ENCODE measurements at places on chromosomes 13 and 19.

GRCh38 chr13:30000370-30000765 is 150.0 kb upstream of the UBL3 start:
- no peak for DNase-seq

- no peak for DNase-seq
Observed at GRCh38 chr13:98941126-98941525, 36.7 kb downstream of the DOCK9 start.

- no peak for DNase-seq
Observed at GRCh38 chr13:23626700-23627099, 56.5 kb downstream of the TNFRSF19 start.

DNA sequence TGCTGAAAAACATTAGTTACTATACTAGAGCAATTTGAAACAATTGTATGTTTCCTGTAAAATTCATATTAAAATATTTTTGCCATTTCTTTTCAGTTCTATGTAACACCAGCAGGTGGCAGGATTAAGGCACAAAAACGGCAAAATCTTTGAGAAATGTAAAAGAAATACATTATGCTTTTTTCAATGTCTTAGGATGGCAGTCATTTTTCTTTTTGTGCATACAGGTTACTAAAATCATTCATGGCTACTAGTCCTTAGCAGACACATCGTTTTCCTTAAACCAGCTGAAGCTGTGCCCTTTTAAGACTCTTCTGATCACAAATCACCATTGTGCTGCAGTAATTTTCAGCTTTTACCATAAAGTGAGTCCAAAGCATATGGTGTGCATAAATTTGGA is 800.7 kb upstream of the SLITRK5 start:
- no peak for DNase-seq

- DNase-seq: no peak
Observed at GRCh38 chr13:112957295-112957677, 11.7 kb upstream of the MCF2L start.

DNA sequence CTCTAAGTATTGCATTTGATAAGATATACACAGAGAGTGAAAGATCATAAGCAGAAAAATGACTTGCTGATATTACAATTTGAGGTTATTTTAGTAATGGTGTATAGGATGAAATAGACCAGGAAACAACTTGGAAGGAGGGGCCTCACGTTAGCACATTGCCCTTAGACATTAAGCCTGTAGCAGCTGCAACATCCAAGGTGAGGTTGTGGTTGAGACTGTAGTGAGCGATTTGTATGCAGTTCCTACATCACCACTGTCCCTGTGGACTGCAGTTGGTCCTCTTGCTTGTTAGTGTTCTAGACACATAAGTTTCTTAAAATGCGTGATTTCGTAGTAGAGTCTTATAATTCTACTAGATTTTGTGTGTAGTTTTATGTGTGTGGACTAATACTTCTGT is 311.3 kb downstream of the ATP8A2 start:
- DNase-seq: no peak

- no peak for DNase-seq
Observed at GRCh38 chr19:29255006-29255405, 42.1 kb upstream of the UQCRFS1 start.

GRCh38 chr19:6608940-6609339 is 18.0 kb upstream of the CD70 start:
- DNase-seq: no peak

DNA sequence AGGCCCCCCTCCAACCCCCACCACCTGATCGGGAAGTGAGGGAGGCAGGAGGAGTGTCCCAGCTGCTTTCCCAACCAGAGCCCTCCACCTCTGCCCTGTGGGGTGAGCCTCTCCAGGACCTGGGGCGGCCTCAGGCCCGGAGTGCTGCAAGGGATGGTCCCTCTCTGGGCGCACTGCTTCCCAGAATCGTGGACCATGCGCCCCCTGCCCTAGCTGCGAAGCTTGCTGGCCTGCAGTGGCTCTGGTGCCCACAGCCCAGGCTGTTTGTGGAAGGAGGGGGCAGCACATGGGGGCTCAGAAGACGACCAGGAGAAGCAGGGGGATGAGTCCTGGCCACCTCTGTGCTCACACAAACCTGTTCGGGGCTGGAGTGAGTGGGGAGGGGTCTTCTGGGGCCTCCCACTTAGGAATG is 33.6 kb downstream of the CEBPG start:
- DNase-seq: no peak

Measured in activated gamma-delta T cell treated with Interleukin-2 at 50 U/mL for 16 hours (primary cell).